Fibroblast of skin of abdomen (primary cell): ENCODE measurements at places on chromosomes 12 and 14.

DNA sequence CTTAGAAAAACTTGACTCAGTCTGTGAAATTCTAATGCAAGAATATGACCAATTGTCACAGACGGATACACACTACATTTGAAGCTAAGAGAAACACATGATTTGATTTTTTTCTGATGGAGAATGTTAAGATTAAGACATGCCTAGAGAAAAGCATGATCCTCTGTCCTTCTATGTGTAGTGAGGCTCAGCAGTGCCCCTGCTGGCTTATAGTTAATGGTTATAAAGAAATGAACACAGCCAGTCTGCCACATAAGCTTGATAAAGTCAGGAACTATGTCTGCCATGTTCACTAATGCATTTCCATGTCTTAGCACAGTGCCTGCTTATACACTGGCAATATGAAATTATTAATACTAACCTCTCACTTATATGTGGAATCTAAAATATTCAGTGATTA, 168.1 kb upstream of the DAAM1 start:
- DNase-seq, result peak; percentile 22

DNA sequence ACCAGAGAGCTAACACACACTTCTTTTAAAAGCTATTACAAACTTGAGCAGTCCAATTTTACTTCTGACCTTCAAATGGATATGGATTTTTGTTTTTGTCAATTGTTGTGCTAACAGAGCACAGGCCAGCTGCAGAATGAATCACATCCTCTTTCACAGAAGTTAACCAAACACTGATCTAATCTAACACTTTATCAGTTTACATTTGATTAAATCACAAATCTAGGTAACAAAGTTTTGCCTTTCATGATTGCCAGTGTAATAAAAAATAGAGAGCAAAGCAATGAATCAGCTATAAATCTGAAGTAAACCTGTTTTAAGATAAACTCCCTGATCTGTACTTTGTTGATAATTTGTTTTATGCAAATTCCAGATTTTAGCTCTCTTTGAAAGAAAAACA, 273.1 kb upstream of the RGS6 start:
- no peak for DNase-seq

DNA sequence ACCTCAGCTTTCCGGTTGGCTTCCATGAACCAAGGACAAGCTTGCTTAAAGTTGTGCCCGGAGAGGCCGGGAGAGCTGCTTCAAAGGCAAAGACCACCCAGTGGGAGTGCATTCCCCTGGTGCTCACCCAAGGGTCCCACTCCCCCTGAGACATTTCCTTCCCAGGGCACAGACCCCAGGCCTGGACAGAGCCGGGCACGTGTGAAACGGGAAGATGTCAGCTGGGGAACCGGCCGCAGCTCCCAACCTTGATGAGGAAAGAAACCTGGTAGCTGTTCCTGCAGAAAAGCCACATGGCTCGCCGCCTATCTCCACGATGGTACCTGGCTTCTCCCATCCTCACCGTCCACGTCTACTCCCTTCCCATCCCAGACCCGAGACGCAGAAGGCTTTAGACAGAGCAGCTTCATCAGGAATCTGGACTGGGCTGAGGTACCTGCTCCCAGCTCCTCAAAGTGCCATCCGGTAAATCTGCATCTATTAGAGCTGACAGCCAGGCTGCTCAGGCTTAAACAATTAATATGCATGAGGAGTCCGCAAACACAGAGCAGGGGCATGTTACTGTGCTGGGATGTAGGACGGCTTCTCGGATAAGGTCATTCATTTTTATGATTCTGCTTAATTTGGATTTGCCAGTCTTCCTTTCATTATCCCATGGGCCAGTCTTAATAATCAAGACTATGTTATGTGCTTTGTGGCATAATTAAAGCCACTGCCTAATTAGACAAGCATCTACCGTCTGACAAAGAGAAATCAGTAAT, 53.1 kb downstream of the GALNT9 start:
- DNase-seq, result no peak

DNA sequence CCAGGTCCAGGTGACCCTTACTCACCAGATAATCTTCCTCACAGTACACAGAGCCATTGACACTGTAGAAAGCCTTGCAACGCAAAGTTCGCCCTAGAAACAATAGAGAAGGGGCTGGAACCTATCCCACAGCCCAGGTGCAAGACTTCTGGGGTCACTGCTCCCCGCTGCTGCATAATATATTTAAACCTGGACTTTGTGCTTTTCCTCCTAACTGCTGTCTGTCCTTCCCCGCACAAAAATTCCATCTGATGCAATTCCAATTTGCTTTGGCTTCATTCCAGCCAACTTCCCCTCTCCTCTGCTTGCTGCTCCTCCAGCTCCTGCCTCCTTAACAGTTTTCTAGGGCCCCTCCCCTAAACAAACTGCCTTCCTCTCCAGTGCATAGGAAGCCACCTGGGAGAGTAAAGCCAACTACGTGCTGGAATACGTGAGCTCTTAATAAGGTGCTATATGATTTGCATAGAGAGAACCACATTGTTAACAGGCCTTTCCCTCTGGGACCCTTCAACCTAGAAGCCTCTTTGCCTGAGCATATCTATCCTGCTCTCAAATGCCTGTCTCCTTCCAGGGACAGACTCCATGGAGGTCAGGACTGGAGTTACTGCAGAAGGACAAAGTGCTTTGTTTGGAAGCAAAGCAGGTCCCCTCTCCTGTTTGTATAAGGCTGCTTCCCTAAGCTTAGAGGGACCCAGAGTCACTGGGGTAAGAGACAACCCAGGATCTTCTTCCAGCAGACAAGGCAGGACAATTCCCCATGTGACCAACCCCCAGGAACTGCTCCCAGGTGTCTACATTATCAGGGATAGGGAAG, 5.5 kb downstream of the AJUBA start:
- peak; percentile 79 for DNase-seq

- no peak for DNase-seq
Measured at GRCh38 chr12:121939186-121939585, 20.8 kb downstream of the CFAP251 start.

DNA sequence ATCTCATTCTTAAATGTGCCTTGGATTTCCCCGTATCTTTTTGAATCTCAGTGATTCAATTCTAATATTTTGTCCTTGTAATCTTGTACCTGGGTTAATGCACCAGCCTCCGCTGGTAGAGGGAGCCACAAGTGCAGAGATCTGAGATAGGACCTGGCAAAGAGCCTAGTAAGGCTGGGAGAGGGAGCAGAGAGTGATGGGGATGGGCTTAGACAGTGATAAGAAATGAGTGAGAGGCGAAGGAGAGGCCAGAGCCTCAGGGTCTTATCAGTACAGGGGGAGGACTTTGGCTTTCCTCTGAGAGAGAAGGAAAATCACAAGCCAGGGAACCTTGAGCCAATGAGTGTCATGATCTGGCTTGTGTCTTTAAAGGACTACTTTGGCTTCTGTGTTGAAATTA, 30.5 kb upstream of the LMNTD1 start:
- DNase-seq, result no peak

- DNase-seq, result no peak
Measured at GRCh38 chr12:130933269-130933995, 20.3 kb upstream of the ADGRD1 start.

DNA sequence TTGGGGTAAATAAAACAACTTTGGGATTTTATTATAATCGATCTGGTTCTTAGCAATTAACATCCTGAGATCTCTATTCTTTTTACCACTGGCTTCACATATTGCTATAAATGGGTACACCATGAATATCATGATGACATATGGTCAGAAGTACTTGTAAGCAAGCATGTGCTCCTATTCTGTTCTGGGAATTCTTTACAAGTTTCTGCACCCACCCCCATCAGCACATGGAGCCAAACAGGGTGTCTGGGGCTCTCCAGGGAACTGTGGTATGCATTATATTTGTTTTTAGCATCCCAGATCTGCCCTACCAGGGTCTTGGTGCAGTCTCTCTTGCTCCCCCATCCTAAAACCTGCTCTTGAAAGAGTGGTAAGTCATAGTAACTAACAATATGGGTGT, 31.3 kb downstream of the DMAC2L start:
- peak; percentile 64 for DNase-seq

- peak; percentile 94 for DNase-seq
Measured at GRCh38 chr14:58639842-58640484, 2.2 kb downstream of the DACT1 start.

- DNase-seq, result no peak
Measured at GRCh38 chr12:67382241-67382871, 113.2 kb downstream of the CAND1 start.

GRCh38 chr14:102080183-102081080, 6.4 kb downstream of the HSP90AA1 start:
- no peak for DNase-seq

GRCh38 chr14:43671716-43672485, 835.2 kb downstream of the FSCB start:
- no peak for DNase-seq

GRCh38 chr12:71417181-71417580, 22.4 kb upstream of the LGR5 start:
- no peak for DNase-seq

GRCh38 chr14:104913435-104913834, 11.2 kb upstream of the PLD4 start:
- DNase-seq, result no peak

DNA sequence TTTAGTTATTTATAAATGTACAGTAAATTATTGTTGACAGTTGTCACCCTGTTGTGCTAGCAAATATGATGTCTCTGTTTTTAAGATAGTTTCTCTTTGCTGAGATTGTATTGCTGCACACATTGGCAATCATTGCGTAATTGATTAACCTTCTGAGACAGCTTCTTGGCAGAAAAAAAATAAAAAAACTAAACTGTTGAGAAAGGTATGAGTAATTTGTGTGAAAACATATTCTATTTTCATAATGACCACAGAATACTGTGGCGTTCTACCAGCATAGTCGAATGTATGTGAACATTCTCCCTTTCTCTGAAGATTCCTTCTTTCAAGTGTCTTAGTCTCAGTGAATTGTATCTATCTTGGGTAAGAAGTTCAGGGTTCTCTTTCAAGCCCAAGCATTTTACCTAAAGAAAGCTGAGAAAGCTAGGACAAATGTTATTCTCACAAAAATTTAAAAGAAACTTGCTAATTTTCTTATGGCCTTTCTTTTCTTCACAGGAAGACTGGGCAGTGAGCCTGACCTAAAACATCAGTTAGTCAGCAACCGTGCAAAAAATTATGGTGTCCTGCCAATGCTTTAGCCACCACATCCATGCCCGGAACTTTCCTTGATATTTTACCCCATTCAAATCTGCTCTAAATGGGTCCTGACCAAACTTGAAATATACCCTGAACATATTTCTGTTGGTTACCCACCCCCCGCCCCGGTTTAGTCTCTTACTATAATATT, 69.0 kb upstream of the REP15 start:
- DNase-seq, result peak; percentile 77

GRCh38 chr12:108605690-108606406, 8.0 kb upstream of the TMEM119 start:
- DNase-seq, result no peak
